ENCODE measurements at places on chromosomes 16 and 17. TPM values are rescaled to one million over a fixed set of nuclear protein-coding genes. Genes with fewer than 3 reads are reported as not detected.

GRCh38 chr16:17380613-17381012 is 90.1 kb downstream of the XYLT1 start:
- H3K4me3 ChIP-seq, result no peak overlapping the region
- H3K4me1 ChIP-seq, result peaks cover 23% of the 10 kb centered on the region
- no peak overlapping the region for H3K27ac ChIP-seq
- no peaks in the 10 kb centered on the region for H3K36me3 ChIP-seq

DNA sequence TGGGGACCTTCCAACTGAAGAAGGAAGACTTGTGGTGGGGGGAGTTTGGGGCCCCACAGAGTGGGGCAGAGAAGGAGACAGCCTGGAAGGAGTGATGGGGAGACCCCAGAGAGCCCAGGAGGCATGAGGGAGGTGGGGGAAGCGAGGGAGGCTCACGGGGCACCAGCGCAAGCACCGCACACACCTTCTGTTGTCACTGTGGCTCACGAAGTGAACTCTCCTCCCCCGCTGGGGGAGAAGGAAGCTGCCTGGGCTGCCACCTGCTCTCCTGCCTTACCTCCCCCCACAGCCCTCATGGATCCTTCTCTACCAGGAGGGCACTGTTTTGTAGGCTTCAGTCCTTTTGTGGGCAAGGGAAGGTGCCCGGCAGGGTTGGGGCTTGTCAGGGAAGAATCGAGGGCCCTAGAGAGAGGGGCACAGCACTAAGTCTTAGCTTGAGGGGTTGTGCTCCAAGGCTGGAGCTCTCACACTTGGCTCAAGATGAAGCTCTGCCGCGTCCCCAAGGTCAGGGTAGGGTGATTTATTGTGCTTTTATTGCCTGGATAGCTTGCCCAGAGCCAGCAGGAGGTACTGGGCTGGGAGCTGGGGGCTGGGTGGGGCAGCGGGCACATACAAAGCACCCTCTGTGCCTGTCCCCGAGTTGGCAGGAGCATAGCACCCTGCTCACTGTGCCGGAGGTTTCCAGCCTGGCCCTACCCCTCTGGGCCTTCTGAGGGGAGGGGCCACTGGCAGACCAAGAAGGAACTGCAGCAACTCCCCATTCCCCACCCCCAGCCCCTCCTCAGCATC is 4.6 kb upstream of the STARD3 start:
- H3K4me3 ChIP-seq, result no peak overlapping the region
- H3K4me1 ChIP-seq, result peaks cover 4% of the 10 kb centered on the region
- H3K27me3 ChIP-seq, result peaks cover 29% of the 10 kb centered on the region
- no peaks in the 10 kb centered on the region for H3K36me3 ChIP-seq
- DNase-seq, result no peak

GRCh38 chr16:89446136-89446974 is 44.0 kb downstream of the ANKRD11 start:
- no peaks in the 10 kb centered on the region for H3K36me3 ChIP-seq
- H3K4me1 ChIP-seq, result peaks cover 54% of the 10 kb centered on the region
- no peak for DNase-seq
- no peak overlapping the region for H3K4me3 ChIP-seq
- no peak overlapping the region for H3K27ac ChIP-seq

DNA sequence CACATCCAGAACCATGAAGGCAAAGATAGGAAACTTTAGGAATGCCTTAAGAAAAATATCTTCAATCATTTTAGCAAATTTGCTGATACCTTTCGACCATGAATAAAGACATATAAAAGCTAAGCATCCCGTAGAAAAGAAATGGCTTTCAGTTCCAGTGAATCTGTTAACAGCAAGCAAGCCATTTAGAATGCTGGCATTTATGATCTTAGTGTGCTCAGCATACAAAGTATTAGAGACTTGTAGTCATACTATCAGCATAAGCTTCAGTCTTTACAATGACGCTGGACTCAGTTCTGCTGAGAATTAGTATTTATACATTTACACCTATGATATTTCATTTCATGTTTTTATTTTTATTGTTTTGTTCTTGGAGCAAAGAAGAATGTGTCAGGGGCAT is 38.7 kb downstream of the VAT1L start:
- no peaks in the 10 kb centered on the region for H3K36me3 ChIP-seq
- H3K27me3 ChIP-seq, result no peaks in the 10 kb centered on the region
- no peaks in the 10 kb centered on the region for H3K4me1 ChIP-seq
- H3K27ac ChIP-seq, result no peak overlapping the region

GRCh38 chr16:6200271-6200670 is 1102.7 kb upstream of the EEF2KMT start:
- H3K27ac ChIP-seq, result no peak overlapping the region
- no peaks in the 10 kb centered on the region for H3K27me3 ChIP-seq
- DNase-seq, result no peak
- H3K36me3 ChIP-seq, result no peaks in the 10 kb centered on the region
- no peak overlapping the region for H3K4me3 ChIP-seq
- H3K4me1 ChIP-seq, result no peaks in the 10 kb centered on the region

- no peak for DNase-seq
- H3K27me3 ChIP-seq, result no peaks in the 10 kb centered on the region
- H3K27ac ChIP-seq, result peak overlapping the region; percentile 87
- H3K4me3 ChIP-seq, result peak overlapping the region; percentile 83
- peaks cover 33% of the 10 kb centered on the region for H3K4me1 ChIP-seq
Observed at GRCh38 chr17:28719021-28719433, 758 bp upstream of the RPL23A start.

DNA sequence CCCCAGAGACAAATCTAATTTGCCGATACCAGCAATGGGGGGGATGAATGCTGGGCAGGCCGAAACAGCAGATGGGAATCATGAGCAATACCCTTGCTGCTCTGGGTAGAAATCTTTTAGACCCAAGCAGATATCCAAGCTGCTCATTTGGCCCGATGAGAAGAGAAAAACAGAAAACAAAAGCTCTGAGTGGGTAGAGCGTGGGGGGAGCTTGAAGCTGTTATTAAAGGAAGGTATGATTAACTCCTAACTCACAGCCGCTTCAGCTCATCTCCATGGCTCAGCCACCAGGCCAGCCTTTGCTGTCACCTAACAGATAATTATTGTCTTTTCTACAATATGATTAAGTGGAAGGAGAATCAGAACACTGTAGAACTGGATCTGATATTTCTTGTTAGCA is 58.3 kb downstream of the VPS35L start:
- H3K36me3 ChIP-seq, result no peaks in the 10 kb centered on the region
- 0 out of 2 replicates have a peak overlapping the region, but pooled peaks have one; percentile 12 for H3K4me3 ChIP-seq
- peak overlapping the region; percentile 80 for H3K27ac ChIP-seq
- peaks cover 13% of the 10 kb centered on the region for H3K4me1 ChIP-seq

DNA sequence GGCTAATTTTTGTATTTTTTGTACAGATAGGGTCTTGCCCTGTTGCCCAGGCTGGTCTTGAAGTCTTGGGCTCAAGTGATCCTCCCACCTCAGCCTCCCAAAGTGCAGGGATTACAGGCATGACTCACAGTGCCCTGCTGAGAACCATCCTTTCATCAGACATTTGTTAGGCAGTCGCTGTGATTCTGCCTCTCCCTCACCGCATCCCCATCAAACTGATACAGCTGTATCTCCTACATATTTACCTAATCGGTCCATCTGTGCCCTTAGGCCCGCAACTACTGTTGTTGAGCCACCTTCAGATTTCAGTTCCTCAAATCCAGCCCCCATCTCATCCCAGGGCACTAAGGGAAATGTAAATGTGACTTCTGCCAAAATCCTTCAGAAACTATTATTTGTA is 2.0 kb upstream of the SLC43A2 start:
- no peak overlapping the region for H3K27ac ChIP-seq
- H3K4me3 ChIP-seq, result no peak overlapping the region
- no peaks in the 10 kb centered on the region for H3K4me1 ChIP-seq
- no peaks in the 10 kb centered on the region for H3K27me3 ChIP-seq
- H3K36me3 ChIP-seq, result no peaks in the 10 kb centered on the region

DNA sequence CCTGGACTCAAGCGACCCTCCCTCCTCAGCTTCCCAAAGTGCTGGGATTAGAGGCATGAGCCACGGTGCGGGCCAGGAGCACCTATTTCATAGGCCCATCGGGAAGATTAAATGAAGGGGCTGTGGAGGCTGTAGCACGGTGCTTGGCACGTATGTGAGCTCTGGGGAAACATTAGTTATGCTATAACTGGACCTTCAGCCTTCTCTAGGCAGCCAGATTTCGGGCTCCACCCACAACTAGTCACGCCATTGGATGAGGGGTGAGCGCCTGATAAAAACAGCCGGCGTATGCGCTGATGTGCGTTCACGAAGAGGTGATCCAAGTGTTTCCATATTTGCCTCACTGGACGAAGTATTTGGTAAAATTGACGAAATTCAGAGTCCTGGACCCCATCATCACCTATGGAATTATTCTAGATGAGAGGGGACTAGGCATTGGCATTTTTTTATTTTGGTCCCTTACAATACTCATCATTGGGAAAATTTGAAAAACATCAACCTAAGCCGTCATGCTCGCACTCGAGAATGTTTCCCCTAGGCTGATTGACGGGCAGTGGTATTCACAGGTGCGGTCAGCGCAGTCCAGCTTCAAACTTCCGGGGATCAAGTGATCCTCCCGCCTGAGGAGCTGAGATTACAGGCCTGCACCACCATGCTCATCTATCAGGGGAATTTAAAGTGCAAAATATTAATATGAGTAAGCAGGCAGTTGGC is 1.8 kb upstream of the ANKRD11 start:
- no peaks in the 10 kb centered on the region for H3K36me3 ChIP-seq
- DNase-seq, result no peak
- peaks cover 27% of the 10 kb centered on the region for H3K4me1 ChIP-seq
- H3K4me3 ChIP-seq, result peak overlapping the region; percentile 88
- peak overlapping the region; percentile 93 for H3K27ac ChIP-seq
- no peaks in the 10 kb centered on the region for H3K27me3 ChIP-seq

- no peak overlapping the region for H3K4me3 ChIP-seq
- no peak overlapping the region for H3K27ac ChIP-seq
- H3K4me1 ChIP-seq, result no peaks in the 10 kb centered on the region
- no peak for DNase-seq
- no peaks in the 10 kb centered on the region for H3K36me3 ChIP-seq
Observed at GRCh38 chr17:55816532-55817396, 65.9 kb downstream of the PCTP start.

ASIC2 gene
- not detected for total RNA-seq

MT1F gene
- not detected for total RNA-seq
